Naive thymus-derived CD8-positive, alpha-beta T cell (primary cell): ENCODE measurements at places on chromosomes 7 and 10.

DNA sequence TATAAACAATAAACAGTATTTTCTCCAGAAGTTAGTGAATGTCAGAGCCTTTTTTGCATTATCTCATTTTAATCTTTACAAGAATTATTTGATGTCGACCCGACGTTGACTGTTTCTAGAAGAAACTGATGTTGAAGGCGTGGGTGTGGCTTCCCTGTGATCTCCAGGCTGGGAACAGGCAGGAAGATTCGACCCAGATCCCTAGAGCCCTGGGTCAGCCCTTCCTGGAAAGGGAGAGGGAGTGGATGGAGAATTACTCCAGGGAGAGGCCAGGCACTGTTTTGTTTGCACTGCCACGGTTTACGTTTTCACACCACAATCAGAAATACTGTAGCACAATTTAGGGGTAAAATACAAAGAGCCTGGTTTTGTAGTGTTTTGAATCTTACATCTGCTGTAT is 133.1 kb downstream of the ADARB2 start:
- no peak for DNase-seq
- H3K4me1 ChIP-seq, result peaks cover 9% of the 10 kb centered on the region
- H3K4me3 ChIP-seq, result no peak overlapping the region
- H3K27me3 ChIP-seq, result peaks cover 19% of the 10 kb centered on the region

GRCh38 chr7:135803143-135803542 is 54.5 kb upstream of the FAM180A start:
- peaks cover 8% of the 10 kb centered on the region for H3K4me1 ChIP-seq
- H3K27me3 ChIP-seq, result peaks cover 14% of the 10 kb centered on the region
- DNase-seq, result no peak
- no peaks in the 10 kb centered on the region for H3K36me3 ChIP-seq

- H3K36me3 ChIP-seq, result no peaks in the 10 kb centered on the region
- H3K27me3 ChIP-seq, result peaks cover 15% of the 10 kb centered on the region
- H3K27ac ChIP-seq, result no peak overlapping the region
- no peak overlapping the region for H3K4me3 ChIP-seq
- peaks cover 3% of the 10 kb centered on the region for H3K4me1 ChIP-seq
These were observed 138.0 kb downstream of the FRMD4A start for GRCh38 chr10:14192746-14193145.

GRCh38 chr7:9324513-9324912 is 891.1 kb downstream of the NXPH1 start:
- no peak overlapping the region for H3K4me3 ChIP-seq

DNA sequence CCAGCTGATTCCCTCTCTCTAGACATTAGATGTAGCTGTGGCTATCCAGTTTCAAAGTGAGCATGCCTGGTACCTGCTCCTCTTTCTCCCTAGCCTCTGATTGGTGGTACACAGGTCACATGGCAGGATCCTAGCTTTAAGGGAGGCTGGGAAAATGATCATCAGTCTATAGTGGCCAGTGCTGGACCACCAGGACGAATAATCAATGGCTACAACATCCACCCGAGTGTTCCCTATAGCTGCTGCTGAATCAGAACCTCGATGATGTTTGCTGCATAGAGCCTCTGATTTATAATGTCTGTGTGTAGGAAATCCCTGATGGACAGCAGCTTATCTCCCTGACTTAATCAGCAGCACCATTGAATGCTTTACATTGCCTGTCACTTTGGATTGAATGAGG is 28.9 kb upstream of the LMTK2 start:
- H3K27me3 ChIP-seq, result no peaks in the 10 kb centered on the region
- H3K27ac ChIP-seq, result no peak overlapping the region

- no peak overlapping the region for H3K4me3 ChIP-seq
- H3K27ac ChIP-seq, result peak overlapping the region; percentile 28
- no peaks in the 10 kb centered on the region for H3K27me3 ChIP-seq
- peaks cover 2% of the 10 kb centered on the region for H3K36me3 ChIP-seq
- peak; percentile 51 for DNase-seq
- H3K4me1 ChIP-seq, result peaks cover 4% of the 10 kb centered on the region
These were observed 113.7 kb downstream of the BRAF start for GRCh38 chr7:140810830-140811556.

DNA sequence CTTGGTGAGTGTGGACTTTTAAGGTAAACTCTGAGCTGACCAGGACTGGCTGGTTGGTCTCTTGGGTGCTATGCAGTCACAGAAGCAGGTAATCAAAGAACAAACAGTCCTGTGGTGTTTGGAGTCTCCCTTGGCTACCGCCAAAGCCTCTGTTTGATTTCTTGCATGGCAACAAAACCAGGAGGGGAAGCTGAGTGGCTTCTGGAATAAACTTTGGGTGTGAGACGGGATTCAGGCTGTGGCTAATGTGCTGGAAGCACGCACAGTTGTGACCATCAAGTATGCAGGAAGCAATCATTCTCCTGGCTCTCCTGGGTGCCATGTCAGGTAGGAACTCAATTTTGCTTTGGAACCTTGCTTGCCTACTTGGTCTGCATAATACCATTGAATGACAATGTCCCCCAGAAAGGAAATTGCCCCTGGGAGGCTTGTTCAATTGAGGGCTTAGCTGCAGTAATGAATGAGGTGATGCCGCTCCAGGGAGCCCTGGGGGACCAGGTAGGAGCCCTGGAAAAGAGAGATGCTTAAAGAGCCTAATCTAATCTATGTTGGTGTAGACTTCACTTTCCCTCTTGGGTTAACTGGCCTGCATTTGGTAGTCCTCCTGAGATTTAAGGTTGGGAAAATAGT is at the start of gene CDHR3:
Gene CDHR3 (plus strand): TSS at position 227 of the 630 bp plus-strand sequence. CDS start 55 bp downstream, at position 282.
- DNase-seq, result no peak
- H3K4me3 ChIP-seq, result no peak within 1 kb of the TSS
- H3K4me1 ChIP-seq, result no peaks in the 10 kb centered on the region
- H3K27ac ChIP-seq, result no peak within 1 kb of the TSS

- no peak overlapping the region for H3K27ac ChIP-seq
- no peak overlapping the region for H3K4me3 ChIP-seq
- H3K36me3 ChIP-seq, result no peaks in the 10 kb centered on the region
These were observed 453.9 kb upstream of the GHITM start for GRCh38 chr10:83685458-83685857.

DNA sequence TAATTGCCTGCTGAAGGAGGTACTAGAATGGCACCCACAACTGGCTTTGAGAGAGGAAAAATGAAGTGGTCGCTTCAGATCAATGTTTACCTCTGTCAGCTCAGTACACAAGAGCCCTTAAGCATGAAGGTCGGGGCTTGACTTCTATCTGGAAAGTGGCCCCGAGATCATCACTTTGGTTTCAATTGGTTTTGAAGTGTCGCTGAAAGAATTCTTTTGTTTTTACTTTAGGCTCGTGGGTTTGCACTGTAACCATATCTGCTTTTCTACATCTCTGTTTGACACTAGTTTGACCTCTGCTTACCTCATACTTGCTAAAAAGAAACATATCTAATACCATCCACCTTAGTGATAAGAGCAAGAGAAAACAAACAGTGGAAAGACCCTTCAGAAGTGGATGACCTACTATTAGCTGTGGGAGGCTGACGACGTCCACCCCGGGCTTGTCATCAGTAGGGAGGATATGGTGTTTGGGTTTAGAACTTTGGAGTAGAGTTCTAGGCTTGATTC is 361.8 kb downstream of the GATA3 start:
- H3K27me3 ChIP-seq, result no peaks in the 10 kb centered on the region
- DNase-seq, result peak; percentile 43
- peaks cover 2% of the 10 kb centered on the region for H3K36me3 ChIP-seq
- peak overlapping the region; percentile 94 for H3K27ac ChIP-seq

DNA sequence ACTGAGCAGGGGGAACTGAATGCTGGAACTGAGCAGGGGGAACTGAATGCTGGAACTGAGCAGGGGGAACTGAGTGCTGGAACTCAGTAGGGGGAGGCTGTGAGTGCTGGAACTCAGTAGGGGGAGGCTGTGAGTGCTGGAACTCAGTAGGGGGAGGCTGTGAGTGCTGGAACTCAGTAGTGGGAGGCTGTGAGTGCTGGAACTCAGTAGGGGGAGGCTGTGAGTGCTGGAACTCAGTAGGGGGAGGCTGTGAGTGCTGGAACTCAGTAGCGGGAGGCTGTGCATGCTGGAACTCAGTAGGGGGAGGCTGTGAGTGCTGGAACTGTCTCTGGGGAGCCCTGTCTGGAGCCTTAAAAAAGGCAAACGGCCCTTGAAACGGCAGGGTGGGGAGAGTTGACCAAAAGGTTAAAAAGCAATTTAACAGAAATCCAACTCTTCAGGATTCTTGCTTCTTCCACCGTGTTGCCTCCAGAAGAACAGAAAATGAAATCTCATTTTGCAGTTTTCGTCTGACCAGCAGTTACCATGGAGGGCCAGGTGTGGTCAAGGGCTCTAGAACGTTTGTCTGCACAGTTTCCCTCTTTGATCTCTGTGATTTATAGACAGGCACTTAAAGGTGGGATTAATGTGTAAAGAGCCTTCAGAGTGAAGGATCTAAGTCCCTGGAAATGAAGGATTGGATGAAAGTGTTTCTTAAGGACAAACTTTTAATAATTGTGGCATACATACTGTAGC is 19.1 kb downstream of the DOCK1 start:
- peaks cover 3% of the 10 kb centered on the region for H3K36me3 ChIP-seq
- H3K27me3 ChIP-seq, result no peaks in the 10 kb centered on the region
- no peak overlapping the region for H3K27ac ChIP-seq
- no peaks in the 10 kb centered on the region for H3K4me1 ChIP-seq
- no peak for DNase-seq
- H3K4me3 ChIP-seq, result no peak overlapping the region

- H3K27me3 ChIP-seq, result peaks cover 23% of the 10 kb centered on the region
- DNase-seq, result no peak
- H3K27ac ChIP-seq, result no peak overlapping the region
- no peak overlapping the region for H3K4me3 ChIP-seq
These were observed 90.9 kb downstream of the DIP2C start for GRCh38 chr10:598415-599170.

DNA sequence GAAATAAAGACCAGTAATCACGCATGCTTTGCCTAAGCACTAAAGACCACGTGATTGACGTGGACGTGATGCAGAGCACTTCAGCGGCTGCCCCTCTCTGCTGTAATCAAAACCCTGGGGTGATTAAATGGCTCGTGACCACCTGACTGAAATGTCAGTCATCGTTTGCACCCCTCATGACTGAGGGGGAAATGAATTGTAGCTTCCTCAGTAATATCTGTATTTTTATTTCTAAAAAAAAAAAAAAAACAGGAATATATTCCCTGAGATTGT is 148.1 kb upstream of the RSU1 start:
- no peaks in the 10 kb centered on the region for H3K27me3 ChIP-seq
- no peak overlapping the region for H3K27ac ChIP-seq

GRCh38 chr7:94655126-94655847 is 646 bp downstream of the SGCE start:
- H3K36me3 ChIP-seq, result no peaks in the 10 kb centered on the region
- H3K4me3 ChIP-seq, result peak overlapping the region; percentile 75
- peaks cover 22% of the 10 kb centered on the region for H3K27me3 ChIP-seq
- no peak overlapping the region for H3K27ac ChIP-seq
- H3K4me1 ChIP-seq, result peaks cover 23% of the 10 kb centered on the region

GRCh38 chr7:2163600-2164555 is 68.9 kb downstream of the MAD1L1 start:
- H3K36me3 ChIP-seq, result no peaks in the 10 kb centered on the region
- H3K4me3 ChIP-seq, result no peak overlapping the region
- DNase-seq, result no peak
- H3K27ac ChIP-seq, result no peak overlapping the region
- no peaks in the 10 kb centered on the region for H3K27me3 ChIP-seq

- peaks cover 3% of the 10 kb centered on the region for H3K27me3 ChIP-seq
- no peaks in the 10 kb centered on the region for H3K36me3 ChIP-seq
- H3K4me1 ChIP-seq, result peaks cover 1% of the 10 kb centered on the region
- H3K27ac ChIP-seq, result no peak overlapping the region
- no peak for DNase-seq
- H3K4me3 ChIP-seq, result no peak overlapping the region
These were observed 17.5 kb downstream of the ADRB1 start for GRCh38 chr10:114061148-114061547.

DNA sequence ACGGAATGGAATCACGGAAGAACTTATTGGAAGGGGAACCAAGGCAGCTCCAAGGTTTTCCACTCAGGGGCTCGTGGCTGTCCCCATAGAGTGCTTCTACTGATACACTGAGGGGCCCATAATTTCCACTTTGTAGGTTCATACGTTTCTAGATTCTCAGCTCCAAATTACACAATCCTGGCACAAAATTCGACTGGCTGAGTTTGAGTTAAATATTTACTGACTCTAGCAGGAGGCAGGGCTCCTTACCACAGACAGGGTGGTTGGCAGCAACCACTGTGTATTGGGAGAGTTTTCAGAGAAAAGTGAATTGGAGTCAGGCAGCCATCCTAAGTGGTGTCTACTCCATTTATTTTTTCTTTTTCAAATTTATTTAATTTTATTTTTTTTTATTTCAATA is 55.4 kb upstream of the SEC61G start:
- no peaks in the 10 kb centered on the region for H3K4me1 ChIP-seq
- no peak overlapping the region for H3K27ac ChIP-seq
- DNase-seq, result no peak
- H3K36me3 ChIP-seq, result no peaks in the 10 kb centered on the region
- H3K4me3 ChIP-seq, result no peak overlapping the region

DNA sequence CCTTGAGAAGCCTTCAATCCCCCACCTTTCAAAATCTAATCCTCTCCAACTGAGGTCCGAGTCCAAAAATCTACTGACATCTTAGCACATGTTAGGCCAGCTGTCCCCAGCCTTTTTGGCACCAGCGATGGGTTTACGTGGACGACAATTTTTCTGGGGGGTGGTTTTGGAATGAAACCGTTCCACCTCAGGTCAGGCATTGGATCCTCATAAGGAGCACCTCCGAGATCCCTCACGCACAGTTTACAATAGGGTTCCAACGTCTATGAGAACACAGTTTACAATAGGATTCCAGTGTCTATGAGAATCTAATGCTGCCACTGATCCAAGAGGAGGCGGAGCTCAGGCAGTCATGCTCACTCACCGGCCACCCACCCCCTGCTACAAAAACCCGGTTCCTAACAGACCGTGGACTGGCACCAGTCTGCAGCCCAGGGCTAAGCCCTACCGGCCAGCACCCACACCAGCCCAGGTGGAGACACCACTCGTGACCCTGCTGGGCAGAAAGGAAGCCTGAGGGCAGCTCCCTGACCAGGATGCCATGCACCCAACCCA is 107.6 kb downstream of the DIP2C start:
- no peaks in the 10 kb centered on the region for H3K36me3 ChIP-seq
- H3K4me3 ChIP-seq, result no peak overlapping the region
- DNase-seq, result no peak
- no peaks in the 10 kb centered on the region for H3K4me1 ChIP-seq
- H3K27ac ChIP-seq, result no peak overlapping the region

DNA sequence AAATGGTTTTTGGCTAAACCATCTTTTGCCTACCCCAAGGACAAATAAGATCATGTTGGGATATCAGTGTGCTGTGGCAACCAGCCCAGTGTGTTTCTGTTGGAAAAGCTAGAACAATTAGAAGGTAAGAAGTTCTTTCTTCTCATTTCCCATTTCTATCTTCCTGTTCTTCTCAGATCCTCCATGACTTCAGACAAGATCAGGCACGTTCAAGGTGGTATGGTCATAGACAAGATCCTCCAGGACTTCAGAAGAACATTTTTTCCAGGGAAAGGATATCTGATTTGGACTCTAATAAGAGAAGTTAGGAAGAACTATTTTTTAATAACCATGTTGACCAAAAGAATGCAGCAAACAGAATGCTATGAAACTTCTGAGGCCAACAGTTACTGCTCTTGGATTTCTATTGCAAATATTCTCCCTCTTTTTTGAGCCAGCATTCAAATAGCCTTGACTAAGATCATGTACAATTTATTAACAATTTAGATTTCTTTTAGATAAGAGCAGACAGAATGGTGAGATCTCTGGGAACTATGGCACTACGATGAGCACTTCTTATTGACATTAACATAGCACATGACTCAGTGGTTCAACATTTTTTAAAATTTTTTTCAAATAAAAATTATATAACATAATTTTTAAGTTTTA is 15.9 kb downstream of the HYCC1 start:
- H3K4me3 ChIP-seq, result no peak overlapping the region
- H3K27ac ChIP-seq, result no peak overlapping the region
- H3K36me3 ChIP-seq, result peaks cover 2% of the 10 kb centered on the region
- no peaks in the 10 kb centered on the region for H3K27me3 ChIP-seq
